ENCODE measurements at places on chromosomes 5 and 9.

DNA sequence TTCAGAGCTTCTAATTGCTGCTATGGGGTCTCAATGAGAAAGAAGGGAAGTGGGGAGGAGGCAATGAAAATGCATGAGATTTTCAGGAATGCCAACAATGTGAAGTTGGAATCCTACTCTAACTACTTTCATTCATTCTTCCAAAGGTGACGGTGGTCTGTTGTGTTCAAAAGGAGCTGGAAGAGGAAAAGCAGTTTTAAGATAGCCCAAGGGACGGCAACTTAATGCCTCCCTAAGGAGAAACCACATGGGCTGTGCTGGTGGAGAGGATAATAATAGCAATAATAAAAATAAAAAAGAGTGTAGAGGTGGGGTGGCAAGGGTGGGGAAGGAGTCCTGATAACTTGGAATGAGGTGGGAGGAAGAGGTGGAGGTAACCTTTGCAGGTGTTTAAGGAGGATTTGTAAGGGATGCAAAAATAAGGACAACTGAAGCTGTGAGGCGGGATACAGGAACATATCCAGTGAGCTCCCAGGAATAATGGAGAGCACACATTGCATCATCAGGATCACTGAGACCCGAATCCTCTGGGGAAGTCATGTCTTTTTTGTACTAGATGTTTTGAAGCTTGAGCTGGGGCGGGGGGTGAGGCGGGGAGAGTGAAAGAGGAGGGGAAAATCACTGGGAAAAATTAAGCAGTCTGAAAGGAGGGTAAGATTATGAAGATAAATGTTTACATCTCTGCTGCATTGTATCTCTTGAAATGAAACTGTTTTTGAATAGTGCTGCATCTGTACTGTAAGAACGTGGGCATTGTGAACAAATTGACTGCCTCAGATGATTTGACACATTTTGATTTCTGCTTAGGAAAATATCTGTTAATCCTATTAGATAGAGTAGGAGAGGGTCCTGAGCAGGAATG lies 120.1 kb upstream of the TMEM161B start:
- DNase-seq, result no peak

DNA sequence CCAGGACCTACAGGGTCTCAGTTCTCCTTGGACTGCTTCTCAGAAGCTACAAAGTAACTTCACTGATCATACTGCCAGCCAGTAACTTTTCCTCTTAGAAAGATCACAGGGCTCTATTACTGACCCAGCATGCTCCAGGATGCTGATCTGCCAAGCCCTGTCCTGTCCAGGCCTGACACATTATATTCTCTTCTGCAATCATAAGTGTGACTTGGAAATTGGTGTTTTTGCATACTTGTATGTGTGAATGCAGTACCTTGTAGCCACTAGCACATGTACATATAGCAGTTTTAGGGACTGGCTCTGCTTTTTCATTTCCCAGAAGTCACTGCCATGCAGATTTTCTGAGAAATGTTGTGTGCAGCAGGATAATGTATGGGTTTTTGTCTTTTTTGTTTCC lies 40.1 kb upstream of the CCNH start:
- DNase-seq, result no peak

DNA sequence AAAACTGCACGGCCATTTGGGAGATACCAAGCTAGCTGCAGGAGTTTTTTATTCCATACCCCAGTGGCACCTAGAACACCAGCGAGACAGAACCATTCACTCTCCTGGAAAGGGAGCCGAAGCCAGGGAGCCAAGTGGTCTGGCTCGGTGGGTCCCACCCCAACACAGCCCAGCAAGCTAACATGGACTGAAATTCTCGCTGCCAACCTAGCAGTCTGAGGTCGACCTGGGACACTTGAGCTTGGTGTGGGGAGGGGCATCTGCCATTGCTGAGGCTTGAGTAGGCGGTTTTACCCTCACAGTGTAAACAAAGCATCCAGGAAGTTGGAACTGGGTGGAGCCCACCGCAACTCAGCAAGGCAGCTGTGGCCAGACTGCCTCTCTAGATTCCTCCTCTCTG lies 108.9 kb upstream of the CHD1 start:
- DNase-seq, result peak; percentile 34

DNA sequence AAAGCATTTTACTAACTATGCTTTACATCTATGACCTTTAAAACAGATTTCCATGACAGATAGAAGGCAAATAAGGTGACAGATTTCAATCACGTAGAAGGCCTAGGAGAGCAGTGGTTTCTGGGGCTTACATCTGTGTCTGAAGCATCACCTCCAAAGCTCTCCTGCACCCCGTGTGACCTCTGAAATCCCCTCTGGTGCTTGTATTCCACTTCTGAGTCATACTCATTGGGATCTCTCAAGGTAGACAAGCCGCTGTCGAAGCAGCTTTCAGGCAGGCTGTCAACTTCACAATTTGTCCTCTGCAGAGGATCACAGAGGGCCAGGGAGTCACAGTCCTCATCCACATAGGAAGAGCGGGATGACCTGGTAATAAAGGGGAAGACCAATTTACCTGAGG lies 62.2 kb downstream of the RASEF start:
- no peak for DNase-seq

DNA sequence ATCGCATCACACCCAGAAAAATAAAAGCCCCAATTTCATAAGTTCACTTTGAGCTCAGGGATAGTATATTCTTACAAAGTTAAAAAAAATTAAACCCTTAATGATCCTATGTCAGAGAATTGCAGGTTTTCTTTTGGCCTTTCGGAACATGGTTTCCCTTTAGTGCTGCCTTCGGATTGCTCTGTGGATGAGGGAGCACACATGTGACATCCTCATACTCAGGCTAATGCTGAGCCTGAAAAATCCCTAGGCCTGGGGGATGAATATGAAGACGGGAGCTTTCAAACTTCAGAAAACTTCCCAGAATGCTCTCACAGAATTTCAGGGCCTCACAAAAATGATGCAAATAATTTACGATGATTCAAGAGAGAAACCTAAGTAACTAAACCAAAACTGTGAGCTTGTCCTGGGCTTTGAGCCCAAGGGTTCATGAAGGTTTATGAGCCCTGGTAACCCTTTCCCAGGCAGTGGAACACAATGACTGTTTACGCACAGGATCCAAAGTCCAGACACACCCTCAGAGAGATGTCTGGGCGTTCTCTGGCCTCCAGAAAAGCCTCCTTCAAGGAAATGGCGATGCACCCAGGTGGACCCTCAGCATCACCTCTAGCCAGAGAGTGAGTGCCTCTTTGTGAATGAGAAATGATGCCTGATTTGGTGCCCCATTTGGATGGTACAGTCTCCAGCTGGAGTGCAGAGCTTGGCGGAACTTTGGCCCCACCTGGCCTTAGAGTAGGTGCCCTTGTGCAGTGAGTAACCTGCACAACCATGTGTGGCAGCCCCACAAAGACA lies 145.4 kb downstream of the ENTREP1 start:
- DNase-seq, result no peak

DNA sequence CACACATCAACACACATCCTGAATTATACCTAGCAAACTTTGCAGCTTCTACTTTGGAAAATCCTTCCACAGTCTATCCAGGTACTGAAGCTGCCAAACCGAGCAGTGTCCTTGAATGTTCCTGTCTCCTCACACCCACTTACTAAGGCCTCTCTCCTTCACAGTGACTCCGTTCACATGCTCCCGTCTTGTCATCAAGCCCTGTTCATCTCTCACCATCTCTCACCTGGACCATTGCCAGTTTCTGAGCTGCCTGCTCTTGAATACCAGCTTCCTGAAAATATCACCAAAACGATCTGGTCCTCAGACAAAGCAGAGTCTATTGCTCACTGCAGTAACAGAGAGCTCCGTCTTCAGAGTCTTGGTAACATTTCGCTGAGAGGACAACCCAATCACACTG lies 57.4 kb downstream of the GCNT1 start:
- no peak for DNase-seq

DNA sequence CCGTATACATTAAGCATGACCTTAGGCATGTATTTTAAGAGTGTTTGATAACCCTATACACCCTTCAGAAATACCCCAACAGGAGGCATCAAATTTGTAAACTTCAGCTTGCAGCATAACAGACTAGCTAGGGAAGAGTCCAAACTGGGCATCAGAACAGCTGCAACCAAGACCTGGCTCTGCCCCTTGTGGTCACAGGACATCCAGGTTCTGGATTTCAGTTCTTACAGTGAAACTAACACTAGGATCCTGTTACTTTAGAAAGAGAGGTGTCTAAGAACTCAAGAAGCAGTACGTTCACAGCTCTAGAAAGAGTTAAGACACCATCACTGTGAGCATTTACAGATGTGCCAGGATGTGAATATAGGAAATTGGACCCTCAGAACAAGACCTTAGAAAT lies 229.8 kb downstream of the BNC2 start:
- DNase-seq, result no peak

GRCh38 chr9:132372177-132373095 lies 17.6 kb upstream of the SETX start:
- DNase-seq, result no peak

DNA sequence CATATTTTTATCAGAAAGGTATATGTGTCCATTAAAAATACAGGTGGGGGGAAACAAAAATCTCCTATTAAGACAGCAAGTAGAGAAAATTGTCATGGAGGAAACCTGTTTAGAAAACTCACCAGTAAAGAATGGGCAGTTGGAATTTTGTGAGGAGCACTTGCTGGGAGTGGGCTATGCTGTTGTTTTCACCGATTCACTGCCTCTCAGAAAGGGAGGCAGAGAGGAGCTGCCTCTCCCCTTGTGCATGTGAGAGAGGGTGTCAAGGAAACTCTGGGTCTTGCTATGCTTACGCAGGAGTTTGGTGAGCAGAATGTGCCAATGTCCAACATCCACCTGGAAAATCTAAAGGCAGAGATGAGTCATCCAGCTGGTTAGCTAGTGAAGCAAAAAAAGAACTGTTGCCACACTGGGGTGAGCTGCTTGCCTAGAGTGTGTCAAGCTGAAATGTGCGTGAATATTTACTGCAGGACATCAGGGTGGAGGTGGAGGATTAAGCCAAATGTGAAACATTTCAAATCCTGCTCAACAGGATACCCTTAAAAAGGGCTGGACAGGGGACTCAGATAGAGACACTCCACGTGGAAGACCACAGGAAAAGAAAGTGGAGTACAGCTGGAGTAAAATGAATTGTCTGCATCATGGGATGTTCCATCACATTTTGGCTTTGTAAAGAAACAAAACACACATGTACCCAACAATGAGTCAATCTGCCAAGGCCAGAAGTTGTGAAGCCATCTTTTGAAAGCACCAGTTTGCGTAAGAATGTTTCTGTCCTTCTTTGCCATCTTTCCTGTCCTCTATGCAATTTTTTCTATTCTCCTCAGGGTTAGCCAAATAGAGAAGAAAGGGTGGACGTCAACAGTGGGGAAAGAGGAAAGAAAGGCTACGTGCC lies 449.7 kb upstream of the MPDZ start:
- no peak for DNase-seq

DNA sequence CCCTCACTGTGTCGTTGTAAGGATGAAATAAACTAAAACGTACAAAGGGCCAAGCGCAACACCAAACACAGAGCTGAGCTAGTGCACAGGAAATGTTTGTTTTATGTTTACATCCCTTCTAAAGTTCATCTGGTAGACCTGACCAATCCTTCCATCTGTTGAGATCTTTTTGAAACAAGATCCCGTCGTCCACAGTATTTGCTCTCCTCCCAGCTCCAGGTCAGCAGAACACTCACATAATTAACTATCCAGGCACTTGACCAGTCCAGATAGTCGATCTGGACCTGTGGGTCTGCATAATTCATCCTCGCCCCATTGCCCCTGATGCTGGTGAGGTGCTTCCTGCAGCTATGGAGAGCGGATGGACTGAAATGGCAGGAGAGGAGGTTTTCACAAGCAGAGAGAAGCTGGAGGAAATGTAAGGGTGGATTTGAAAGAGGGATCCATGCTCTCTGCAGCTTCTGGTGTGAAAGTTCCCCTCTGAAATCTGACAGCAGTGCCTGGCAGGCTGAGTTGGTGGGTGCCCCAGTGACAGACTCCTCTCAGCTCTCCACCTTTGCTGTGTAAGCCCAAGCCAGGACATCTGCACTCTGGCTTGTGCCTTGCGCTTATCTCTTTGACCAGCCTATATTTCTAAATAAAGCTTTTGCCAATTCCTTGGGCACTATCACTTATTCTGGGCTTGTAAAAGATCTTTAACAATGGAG lies 102.4 kb downstream of the TTLL11 start:
- no peak for DNase-seq

DNA sequence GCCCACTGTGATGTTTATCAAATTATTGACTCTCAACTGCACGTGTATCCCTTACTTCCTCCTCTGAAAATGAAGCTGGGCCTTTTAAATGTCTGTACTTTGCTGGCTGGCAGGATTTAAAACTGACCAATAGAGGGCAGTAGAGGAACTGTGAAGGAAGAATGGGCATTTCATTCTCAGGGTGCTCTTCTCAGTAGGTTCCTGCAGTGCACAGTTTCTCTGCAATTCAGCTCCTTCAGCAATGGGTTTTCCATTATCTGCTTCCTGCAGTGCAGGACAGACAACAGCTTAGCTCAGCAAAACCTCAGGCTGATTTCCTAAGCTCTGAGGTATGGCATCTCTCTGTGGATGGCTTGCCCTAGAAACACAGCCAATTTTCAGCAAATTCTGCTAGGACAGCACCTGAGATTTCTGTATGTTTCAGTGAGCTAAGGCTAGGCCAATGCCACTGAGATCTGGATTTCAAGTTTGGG lies 298.4 kb upstream of the PRDM9 start:
- no peak for DNase-seq

GRCh38 chr9:88544245-88544644 lies 9.3 kb downstream of the NXNL2 start:
- DNase-seq, result no peak

GRCh38 chr5:151924564-151925301 lies at the start of gene GLRA1:
TSS of gene GLRA1 (minus strand) at chr5:151924851. CDS start at chr5:151924549, 302 bp downstream.
- DNase-seq, result peak; percentile 31

GRCh38 chr5:149872351-149873040 lies 72.1 kb downstream of the PDE6A start:
- DNase-seq, result no peak

- no peak for DNase-seq
These were observed 107.2 kb upstream of the ICE1 start for GRCh38 chr5:5315068-5315980.

DNA sequence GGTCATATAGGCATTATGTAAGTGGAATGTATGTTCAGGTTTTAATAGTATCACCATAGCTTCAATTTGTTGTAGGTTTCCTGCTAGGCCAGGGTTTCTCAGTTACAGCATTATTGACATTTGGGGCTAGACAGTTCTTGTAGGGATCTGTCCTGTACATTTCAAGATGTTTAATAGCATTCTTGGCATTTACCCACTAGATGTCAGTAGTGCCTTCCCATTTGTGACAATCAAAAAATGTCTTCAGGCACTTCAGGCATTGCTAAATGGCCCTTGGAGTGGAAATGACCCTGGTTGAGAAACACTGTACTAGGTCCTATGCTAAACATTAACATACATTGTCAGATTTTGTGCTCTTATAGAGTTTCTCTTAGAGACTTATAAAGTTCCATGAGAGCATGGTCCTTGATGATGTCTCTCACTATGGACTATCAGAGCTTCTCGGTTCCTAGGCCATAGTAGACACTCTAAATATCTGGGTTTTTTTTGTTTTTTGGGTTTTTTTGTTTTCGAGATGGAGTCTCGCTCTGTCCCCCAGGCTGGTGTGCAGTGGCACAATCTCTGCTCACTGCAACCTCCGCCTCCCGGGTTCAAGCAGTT lies 1.4 kb downstream of the KIF20A start:
- DNase-seq, result no peak

- no peak for DNase-seq
These were observed 53.7 kb upstream of the DAB2IP start for GRCh38 chr9:121597698-121598166.

- DNase-seq, result no peak
These were observed 8.3 kb upstream of the ENC1 start for GRCh38 chr5:74648835-74649293.

Measured in T-helper 2 cell (primary cell).